ENCODE measurements at places on chromosomes 4 and X. TPM values are rescaled to one million over a fixed set of nuclear protein-coding genes. Genes with fewer than 3 reads are reported as not detected.
A peak's percentile ranks its signal among the peaks of the same experiment; 100 is the strongest.

The STOX2 gene
- 8.8 TPM for polyA plus RNA-seq

The ATP1B4 gene
- not detected for polyA plus RNA-seq

The SHROOM2 gene
- 16.7 TPM for polyA plus RNA-seq

The CDS1 gene
- polyA plus RNA-seq: 29.2 TPM

The CEP44 gene
- polyA plus RNA-seq: 19.3 TPM

The ARR3 gene
- 0.50 TPM for polyA plus RNA-seq

The ARL9 gene
- 0.24 TPM for polyA plus RNA-seq

The DUX4 gene
- not detected for polyA plus RNA-seq

The RAI2 gene
- polyA plus RNA-seq: 11.8 TPM

DNA sequence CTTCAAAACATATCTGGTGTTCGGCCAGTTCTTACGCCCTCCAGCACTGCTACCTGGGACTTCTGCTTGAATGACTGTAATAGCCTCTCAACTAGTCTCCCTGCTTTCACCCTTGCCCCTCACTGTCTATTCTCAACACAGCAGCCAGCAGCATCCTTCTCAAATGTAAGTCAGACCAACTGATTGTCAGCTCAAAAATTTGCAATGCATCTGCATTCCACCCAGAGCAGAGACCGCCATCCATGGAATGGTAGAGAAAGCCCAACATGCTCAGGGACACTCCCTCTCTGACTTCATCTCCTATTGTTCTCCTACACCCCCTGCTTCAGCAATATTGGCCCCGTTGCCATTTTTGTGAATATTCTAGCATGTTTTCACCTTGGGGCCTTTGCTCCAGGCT, 5.9 kb downstream of the TLR7 start:
- no peak for DNase-seq

DNA sequence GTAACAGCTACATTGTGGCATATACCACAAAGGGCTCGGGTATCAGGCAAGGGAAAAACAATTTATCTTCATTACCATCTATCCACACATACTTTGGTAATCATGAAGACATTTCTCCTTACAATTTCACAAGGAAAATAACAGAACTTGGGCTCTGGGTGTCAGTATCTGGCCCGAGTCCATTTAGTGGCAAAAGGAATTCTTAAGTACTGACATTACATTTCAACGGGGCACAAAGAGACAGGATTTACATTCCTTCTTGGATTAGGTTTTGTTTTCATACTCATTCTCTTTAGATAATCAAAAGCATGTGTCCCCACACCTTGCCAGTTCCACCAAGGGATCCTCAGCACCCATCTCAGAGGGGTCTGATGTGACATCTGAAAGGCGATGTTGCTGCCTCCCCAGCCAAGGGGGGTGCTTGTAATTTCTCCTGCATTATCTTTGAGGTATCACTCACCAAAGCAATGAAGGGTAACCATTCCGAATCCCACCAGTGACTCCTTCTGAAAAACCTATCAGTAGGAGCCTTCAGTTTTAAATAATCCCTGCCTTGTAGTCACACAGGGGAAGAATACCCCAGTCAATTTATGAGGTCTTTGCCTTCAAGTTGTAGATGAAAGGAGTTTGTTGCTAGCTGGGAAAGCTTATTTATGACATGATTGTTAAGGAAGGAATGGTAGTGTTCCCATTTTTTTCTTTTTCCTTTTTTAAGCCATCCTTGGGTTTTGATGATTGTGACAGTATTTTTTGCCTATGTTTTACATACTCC, 118.6 kb downstream of the PALLD start:
- DNase-seq: no peak

DNA sequence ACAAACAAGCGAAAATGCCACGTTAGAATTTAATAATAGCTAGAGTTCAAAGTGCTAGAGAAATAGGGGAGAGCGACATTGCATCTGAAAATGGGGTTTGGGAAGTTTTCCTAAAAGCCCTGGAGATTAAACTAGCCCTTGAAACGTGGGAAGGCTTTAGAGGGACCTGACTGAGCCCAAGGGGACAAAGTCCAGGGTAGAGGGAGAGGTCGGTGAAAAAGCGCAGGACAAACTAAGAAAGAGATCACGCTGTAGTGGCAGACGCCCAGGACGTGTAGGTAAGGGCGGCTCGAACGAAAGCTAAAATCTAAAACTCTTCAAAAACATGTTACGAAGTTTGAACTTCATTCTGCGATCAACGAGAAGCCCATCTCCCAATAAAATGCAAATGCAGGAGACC, 1.1 kb upstream of the ATP11C start:
- DNase-seq: no peak

- DNase-seq: no peak
Measured at GRCh38 chr4:118139241-118139640, 105.0 kb downstream of the NDST3 start.

- no peak for DNase-seq
Measured at GRCh38 chr4:38373375-38373774, 290.6 kb upstream of the KLF3 start.

- no peak for DNase-seq
Measured at GRCh38 chr4:101183221-101183620, 164.1 kb downstream of the PPP3CA start.

DNA sequence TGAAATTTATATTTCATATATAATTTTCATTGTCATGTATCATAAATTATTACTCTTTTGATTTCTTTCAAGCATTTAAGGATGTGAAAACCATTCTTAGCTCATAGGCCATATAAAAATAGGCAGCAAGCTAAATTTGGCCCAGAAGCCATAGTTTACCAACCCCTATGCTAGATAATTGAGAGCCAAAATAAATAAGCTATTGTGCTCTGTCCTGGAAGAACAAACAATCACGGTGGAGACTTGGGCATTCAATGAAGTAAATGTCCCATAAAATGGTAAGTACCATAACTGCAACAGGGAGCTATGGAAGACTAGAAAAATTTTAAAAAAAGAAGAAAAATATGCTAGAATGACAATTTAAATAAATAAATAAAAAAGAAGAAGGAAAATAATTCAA, 60.9 kb upstream of the PACRGL start:
- DNase-seq: no peak

DNA sequence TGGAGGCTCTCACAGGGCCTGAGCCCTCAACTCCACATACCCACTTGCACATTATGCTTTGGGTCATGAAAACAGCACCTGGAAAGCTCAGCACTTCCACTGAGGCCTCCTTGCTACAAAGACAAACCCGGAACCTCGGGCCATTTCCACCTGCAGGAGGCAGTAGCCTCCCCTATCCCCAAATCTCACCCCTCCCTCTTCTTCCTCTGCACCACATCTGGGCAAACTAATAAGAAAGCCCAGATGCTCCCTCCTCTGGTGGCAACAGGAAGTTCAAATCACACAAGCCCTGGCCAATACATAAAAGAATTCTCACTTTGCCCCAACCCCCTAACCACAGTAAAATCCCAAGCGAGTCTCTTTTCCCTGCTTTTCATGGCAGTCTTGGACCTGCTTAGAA, 136.4 kb downstream of the MAPK10 start:
- no peak for DNase-seq

DNA sequence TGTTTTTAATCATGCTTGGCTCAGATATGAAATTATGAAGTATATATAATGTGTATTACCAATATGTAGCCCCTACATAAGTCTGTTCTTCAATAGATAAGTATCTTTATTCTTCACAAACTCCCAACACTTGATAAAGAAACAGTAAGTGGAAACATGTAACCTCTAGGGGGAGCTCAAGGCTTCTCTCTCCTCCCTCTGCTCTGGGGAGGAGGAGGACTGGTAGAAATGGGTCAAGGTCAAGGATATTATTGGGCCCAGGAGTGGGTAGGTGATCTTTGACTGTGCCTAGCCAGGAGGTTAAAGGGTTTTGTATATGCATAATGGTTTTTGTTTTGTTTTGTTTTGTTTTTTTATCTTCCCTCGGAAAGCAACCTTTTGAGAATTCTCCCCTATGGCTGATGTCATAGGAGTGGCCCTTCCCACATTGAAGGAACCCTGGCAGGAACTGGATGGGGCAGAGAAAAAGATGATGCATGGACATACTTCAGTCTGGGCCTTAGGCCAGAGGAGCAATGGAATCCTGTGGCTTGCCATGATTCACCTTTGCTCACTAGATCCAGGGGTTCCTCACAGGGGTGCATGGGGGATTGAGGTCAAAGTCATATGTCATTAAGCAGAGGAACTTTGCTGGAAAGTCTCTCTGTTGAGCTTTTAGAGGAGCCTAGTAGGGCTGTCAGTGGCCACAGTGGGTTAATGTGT, 460.3 kb downstream of the MID1IP1 start:
- DNase-seq: peak; percentile 2

DNA sequence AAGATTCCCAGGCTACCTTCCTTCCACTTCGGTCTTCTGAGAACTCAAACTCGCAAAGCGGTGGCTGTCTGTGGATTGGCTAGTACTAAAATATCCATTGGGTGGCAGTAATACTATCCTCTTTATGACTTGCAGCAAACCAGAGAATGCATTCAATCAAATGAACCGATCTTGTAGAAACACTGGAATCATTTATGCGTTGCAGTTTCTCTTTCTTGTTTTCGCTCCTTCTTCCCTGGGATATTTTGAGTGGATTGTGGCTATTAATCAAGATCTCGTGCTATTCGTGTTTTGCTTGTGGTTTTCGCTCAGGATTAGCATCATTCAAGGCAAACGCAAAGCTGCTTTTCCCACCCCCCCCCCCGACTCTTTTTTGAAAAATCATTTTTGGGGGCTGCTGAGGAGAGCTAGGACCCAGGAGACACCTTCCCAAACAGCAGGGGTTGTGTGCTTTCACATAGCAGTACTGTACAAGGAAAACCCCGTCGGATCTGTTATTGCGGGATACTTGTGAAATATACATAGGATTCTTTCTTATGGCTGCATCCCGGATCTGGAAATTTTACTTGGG, at the start of gene IL1RAPL1:
IL1RAPL1 (plus strand) TSS at position 466 of the 571 bp plus-strand sequence.
- no peak for DNase-seq

DNA sequence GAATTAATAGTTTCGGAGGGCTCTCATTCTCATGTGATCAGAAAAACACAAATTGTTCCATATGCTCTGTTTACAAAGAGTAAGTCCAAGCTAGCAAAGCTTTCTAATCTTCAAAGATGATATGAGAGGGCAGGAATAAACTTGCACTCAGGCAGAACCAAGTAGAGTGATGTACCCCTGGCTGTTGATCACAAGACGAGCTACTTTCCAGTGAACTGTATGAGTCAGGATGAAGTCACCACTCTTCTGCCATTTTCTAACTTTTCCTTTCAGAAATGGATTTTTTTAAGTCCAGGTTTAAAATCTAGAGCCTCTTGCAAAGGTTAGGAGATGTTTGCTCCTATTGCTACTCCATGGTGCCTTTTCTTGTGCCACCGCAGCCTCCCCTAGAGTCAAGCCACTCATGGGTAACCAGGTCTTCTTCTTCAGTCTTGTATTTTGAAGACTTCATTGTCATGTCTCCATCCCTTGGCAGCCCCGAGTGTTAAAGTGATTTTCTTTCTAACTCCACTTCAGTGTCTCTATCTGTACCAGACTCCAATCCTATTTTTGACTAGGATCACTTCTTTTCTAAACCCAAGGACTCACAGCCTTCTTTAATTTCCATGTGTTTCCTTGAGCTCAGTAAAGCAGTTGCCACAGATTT, 171.9 kb upstream of the GALNT7 start:
- DNase-seq: no peak

GRCh38 chr4:5993876-5994811, 24.1 kb downstream of the C4orf50 start:
- no peak for DNase-seq

- DNase-seq: no peak
Measured at GRCh38 chrX:154749856-154750255, 1.0 kb downstream of the GAB3 start.

DNA sequence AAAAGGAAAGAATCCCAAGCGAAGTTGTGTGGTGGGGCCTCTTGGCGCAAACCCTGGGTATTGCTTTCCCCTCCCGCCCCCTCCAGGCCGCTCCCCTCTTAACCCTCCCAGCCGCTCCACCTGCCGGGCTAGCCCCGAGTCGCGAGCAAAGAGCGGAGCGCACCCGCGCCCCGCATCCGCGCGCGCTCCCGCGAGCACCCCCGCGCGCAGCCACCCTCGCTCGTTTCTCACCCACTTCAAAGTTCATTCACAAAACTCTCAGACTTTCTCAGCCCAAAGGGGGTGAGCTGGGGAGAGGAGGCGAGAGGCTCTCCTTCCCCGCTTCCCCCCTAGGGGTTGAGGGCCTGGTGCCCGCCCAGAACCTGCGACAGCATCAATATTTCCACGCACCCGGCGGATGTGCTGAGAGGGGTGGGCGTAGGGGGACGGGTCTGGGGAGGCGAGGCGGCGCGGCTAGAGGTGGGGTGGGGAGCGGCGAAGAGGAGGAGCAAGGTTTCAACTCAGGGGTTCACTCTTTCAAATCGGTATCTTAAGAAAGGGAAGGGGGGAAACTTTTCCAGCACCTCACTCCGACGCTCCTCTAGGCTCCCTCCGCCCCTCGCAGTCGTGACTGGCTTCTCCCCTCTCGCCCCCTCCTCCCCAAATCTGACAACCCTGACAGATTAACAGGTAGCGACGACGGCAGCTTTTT, 1.8 kb downstream of the MAML3 start:
- no peak for DNase-seq

DNA sequence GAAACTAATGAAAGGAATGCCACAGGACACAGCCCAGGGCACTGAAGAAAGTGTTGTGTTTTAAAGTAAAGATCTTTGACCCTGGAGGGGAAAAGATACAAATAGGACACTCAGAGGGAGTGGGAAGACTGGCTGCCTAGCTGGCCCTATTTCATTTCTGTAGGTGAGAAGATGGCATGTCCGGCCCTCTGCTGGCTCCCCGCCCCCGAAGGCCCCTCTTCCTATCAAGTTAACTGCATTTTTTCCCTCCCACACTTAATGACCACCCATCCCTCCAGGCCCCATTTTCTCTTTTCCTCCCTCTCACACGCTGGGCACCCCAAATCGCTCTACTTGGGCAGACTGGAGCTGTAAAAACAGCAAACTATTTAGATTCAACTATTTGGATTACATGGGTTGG, 5.5 kb upstream of the TRIM75 start:
- DNase-seq: no peak

DNA sequence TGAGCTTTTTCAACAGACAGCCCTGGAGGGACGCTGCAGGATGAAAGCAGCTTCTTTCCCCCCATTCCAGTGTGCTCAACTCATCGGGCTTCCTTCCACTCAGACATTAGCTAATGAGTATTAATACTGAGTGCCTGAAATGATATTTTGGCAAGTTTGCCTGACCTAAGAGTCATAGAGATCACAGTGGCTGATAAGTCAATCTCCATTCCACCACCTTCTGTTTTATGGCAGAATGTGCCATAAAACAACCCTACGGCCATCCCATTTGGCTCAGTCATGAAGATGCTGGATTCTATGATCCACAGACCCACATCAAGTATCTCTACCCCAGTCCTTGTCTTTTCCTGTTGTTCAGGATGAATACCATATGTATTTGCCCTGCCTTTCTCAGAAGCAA, 48.3 kb upstream of the MAB21L2 start:
- no peak for DNase-seq

GRCh38 chrX:71604796-71605568, 13.3 kb downstream of the CXCR3 start:
- no peak for DNase-seq

GRCh38 chr4:73036123-73036522, 33.4 kb downstream of the COX18 start:
- DNase-seq: no peak

DNA sequence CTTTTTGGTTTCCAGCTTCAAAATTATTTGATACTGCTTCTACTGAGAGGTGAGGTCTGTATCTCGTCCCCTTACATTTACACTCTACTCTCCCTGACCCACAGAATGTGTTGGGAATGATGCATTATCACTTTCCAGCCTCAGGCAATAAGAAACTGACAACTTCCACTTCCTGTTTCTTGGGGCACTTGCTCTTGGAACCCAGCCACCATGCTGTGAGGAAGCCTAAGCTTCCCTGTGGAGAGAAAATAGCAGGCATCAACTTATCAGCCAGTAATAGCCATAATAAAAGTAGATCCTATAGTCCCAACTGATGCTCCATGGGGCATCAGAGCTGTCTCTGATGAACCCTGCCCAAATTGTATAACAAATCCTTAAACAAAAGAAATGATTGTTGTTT, 32.6 kb downstream of the RELL1 start:
- no peak for DNase-seq
